LoVo (cell line): ENCODE measurements at places on chromosomes 1 and 21.

DNA sequence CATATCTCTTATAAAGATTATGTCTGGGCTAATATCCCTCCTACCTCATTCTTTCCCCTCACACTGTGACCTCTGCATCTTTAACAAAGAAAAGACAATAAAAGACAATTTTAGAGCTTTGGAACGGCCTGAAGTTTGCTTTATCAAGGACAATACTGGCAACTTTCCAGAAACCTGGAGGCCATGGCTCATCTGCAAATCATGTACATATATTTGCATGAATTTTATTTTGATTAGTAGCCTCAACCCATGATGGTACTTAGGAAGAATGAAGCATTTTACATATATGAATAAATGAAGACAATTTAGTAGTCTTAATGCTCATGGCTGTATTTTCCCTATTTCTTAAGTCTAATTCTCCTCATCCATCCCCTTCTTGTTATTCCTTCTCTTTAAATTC is 612.2 kb upstream of the CXADR start:
- no peak for DNase-seq

- no peak for DNase-seq
Observed at GRCh38 chr1:115251340-115251748, 86.7 kb downstream of the NGF start.

DNA sequence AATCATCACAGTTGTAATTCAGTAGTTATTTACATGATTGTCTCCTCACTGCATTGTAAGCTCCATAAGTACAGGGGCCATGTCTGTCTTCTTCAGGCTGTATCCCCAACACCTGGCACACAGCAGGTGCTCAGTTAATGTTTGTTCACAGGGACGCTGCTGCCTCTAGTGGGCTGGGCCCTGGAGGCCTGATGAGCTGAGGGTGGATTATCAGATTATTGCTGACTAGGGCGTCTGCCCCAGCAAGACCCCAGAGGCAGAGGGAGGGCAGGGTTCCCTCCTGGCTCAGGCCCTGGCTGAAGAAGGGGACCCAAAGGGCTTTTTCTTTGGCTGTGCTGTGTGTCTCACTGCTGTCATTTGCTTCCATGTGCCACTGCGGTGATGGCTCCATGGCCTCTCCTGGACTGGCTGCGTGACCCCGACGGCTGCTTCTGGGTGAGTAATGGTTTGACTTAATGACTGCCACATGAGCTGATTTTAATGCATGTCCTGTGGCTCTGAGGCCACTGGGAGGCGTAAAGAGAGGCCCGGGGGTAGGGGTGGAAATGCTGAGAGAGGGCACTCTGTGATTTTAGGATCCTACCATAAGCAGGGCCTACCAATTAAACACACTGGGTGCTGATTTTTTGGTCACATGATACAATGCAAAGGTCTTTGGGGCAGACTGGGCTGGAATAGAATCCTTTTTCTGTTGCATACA is 20.8 kb upstream of the EPB41 start:
- no peak for DNase-seq

GRCh38 chr21:42225571-42226155 is 6.7 kb downstream of the ABCG1 start:
- no peak for DNase-seq

GRCh38 chr1:31588751-31589515 is 12.6 kb downstream of the TINAGL1 start:
- DNase-seq: peak; percentile 59

GRCh38 chr1:27650539-27651175 is 15.7 kb upstream of the FGR start:
- DNase-seq: peak; percentile 29

DNA sequence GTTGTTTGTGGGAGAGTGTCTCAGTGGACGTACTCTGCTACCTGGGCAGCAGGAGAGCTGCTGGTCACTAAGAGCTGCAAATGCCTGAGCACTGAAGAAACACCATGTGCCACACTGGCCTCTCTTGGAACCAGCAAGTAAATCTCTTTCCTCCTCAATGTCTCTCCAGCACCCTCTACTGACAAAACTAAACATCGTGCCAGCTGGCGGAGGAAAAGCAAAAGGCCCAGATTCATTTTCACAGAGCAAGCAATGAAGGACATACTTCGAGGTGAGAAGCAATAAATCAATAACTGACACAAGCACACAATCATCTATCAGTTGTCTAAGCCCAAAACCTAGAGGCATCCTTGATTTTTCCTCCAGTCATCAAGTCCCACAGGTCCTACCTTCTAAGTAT is 78.1 kb downstream of the RERE start:
- DNase-seq: no peak

DNA sequence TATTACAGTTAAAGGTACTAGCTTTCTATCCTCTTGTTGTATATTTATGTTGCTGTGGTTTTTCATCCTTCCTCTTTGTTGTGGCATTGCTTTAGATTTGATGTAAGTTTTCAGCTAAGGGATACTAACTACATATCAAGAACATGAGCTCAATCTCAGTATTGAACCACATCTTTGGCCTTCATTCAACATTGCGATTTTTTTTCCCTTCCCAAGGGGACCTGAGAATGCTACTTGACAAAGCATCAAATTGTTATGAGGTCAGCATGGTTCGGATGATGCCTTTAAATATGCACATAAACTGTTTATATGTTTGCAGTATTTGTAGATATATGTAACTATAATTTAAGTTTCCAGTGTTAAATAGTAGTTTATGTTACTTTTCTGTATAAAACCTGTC is 31.7 kb upstream of the GPR88 start:
- no peak for DNase-seq

DNA sequence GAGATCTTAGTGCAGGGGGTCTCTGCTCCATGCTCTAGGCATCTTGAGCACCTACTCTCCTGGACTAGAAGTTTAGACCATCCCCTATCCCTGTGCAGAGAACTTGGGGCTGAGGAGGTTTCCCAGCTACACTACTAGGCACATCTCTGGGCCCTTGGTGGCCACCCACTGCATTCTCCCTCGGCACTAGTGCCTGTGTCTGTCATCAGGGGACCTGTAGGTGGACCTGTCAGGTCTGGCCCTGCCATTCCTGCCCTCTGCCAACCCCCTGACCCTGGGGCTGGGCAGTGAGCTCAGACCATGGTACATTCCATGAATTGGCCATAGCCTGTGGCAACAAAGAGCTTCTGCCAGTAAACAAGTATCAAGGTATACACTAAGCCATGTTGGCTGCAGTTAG is 269.1 kb downstream of the AKT3 start:
- DNase-seq: no peak

DNA sequence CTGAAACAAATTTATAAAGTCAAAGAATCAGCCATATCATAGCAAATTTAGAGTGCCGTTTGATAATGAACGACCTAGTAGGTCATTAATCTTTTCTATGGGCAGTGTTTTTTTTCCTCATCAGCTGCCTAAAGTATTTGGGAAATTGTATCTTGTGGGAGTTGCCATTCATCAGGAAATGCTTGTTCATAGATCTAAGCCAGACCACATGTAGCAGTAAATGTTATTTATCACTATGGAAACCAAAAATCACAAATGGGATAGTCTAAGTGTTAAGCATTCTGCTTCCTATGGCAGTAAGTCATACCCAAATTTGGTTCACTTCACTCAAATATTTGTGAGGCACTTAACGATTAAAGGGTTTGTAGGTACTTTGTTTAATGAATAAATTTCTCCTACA is 52.9 kb downstream of the LRRC8D start:
- DNase-seq: no peak

- no peak for DNase-seq
Observed at GRCh38 chr21:41636636-41637630, 129.0 kb upstream of the TMPRSS2 start.

DNA sequence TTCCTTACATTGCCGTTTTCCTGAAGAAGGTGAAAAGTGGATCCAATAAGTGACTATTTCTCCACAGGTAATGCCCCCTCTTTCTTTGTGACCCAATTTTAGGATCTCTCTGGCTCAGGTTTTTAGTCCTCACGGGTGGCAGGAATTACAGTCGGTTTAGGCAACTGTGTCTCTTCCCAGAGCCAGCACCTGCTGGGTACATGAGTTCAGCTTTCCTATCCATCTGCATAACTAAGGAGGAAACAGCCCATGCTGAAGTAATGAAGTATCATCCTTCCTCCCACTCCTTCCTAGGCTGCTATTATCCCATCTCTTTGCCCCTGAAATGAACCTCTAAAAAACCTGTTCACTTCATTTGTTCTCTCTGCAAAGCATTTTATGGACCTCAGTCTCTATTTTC is 544.6 kb downstream of the NEGR1 start:
- DNase-seq: no peak

DNA sequence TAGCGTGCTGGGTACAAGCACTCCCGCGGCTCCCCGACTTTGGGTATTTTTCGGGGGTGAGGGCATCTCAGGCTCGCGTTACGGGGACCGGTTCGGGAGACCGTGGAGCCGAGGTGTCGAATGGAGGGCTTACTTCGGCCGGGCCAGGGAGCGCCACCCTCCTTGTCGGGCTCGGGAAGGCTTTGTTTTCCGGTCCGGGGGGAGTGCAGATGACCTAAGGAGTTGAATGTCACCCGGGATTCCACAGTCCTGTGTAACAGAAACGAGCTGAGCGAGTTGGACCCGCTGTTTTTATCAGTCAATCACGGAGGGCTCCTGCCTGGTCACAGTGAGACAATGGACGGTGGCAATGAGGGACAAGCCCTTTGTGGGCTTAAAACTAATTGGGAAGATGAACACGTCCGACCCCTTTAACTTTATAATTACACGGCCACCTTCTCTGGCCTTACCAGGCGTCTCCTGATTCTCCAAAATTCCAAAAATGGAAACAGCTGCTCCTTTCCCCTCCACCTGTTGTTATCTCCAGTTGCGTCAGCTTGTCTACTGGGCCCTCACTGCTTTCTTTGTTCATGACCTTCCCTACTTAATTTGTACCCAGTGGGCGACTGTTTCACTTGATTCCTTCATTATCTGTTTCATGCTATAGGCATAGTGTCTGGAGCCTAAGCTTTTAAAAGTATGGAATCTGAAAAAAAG is 929 bp upstream of the TRIM45 start:
- no peak for DNase-seq

GRCh38 chr1:53725238-53725689 is 13.7 kb downstream of the GLIS1 start:
- DNase-seq: no peak

GRCh38 chr1:167373398-167373797 is 144.9 kb downstream of the CD247 start:
- no peak for DNase-seq

DNA sequence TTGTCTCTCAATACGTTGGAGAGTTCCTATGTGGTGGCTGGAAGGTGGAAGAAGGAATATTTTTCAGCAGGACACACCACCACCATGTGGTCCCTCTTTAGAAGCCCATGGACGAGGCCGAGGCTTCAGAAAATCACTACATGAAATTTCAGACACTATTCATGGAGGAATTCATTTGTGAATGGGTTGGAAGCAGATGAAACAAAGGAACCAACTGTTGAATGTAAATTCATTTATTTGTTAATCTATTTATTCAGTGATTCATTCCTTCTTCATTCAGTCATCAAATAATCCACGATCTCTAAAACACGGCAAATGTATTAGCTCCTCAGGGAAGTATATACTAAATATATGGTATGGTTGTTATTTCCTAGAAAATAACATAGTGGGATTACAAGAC is 12.2 kb downstream of the SLC35F3 start:
- DNase-seq: no peak

GRCh38 chr1:245790441-245790840 is 635.7 kb downstream of the KIF26B start:
- DNase-seq: no peak

GRCh38 chr1:38860454-38860795 is 853 bp upstream of the RRAGC start:
- DNase-seq: no peak

DNA sequence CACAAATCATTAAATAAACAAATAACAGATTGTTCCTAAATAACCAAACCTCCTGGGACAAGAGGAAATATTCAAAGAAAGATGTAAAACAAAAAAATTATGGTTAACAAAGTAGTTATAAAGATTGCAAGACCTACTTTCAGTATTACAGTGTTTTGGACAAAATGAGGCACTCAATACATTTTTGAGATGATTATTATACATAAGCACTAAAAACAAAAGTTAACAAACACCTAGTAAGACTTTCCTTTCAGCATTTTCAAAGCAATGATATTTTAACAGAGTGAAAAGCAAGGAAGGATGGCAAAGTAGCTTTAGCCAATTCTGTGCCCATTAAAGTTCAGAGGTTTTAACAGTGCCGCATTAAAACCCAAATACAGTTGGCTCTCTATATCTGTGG is 17.2 kb downstream of the OMA1 start:
- no peak for DNase-seq

DNA sequence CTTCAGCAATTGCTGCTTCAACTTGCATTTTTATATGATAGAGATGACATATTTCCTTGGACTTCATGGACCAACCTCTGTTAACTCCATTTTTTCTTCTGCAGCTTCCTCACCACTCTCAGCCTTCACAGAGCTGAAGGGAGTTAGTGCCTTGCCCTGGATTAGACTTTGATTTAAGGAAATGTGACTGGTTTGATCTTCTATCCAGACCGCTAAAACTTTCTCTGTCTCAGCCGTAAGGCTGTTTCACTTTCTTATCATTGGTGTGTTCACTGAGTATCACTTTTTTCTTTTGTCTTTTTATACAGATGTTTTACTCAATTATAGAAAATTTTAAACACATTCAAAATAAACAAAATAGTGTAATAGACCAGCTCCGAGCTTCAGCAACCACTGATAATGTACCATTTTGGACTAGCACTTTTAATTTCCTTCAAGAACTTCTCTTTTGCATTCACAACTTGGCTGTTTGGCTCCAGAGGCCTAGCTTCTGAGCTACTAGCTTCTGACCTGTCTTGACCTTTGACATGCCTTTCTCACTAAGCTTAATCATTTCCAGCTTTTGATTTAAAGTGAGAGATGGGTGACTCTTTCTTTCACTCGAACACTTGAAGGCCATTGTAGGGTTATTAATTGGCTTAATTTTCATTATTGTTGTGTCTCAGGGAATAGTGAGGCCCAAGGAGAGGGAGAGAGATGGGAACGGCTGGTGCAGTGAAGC is 9.3 kb downstream of the NEK7 start:
- no peak for DNase-seq

DNA sequence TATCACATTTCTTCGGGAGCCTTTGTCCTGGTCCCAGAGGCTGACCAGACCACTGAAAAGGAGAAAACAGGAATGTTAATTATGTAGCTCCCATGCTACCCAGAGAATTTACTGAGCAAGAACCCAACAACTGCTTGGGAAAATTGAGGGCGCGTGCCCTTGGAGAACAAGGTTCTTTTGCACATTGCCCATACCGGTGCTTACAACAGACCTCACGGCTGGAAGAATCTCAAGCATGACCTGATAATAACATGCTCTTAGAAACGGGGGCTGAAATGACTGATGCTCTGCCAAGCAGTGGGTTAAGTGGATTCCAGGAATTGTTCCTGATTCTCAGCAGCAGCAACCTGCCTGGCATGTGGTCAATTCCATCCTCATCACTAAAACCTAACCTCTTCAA is 49.3 kb upstream of the AJAP1 start:
- peak; percentile 13 for DNase-seq

- DNase-seq: no peak
Observed at GRCh38 chr1:228058949-228059633, 23.4 kb upstream of the ARF1 start.

GRCh38 chr1:37174341-37174740 is 140.0 kb upstream of the GRIK3 start:
- DNase-seq: no peak

GRCh38 chr1:186568221-186568620 is 107.3 kb upstream of the PDC start:
- no peak for DNase-seq

GRCh38 chr21:31043471-31043870 is 5.2 kb upstream of the KRTAP19-8 start:
- DNase-seq: no peak
